ENCODE measurements at places on chromosomes 13 and 19. TPM values are rescaled to one million over a fixed set of nuclear protein-coding genes. Genes with fewer than 3 reads are reported as not detected.

DNA sequence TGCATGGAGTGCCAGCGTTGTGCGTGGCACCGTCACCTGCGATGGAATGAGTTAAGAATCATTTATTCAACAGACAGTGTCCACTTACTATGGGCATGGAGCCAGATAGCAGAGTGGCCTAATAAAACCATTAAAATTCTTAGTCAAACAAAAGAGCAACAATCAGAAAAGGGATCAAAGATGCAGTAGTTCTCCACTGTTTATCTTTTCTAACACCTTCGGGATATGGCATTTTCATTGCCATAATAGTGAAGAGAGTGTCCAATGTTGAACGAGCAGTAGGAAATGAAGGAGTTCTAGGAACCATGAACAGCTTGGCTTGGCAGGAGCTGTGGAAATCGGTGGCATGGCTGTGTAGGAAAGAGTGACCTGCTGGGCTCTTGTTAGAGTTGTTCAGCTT is 2.0 kb downstream of the TNFSF11 start:
- no peak overlapping the region for H3K27ac ChIP-seq
- H3K27me3 ChIP-seq, result peaks cover 42% of the 10 kb centered on the region
- no peak for DNase-seq
- no peak overlapping the region for H3K4me3 ChIP-seq
- H3K4me1 ChIP-seq, result no peaks in the 10 kb centered on the region
- peaks cover 3% of the 10 kb centered on the region for H3K36me3 ChIP-seq

GRCh38 chr19:1210227-1210538 is 4.6 kb downstream of the STK11 start:
- H3K36me3 ChIP-seq, result no peaks in the 10 kb centered on the region
- H3K27ac ChIP-seq, result no peak overlapping the region
- H3K27me3 ChIP-seq, result no peaks in the 10 kb centered on the region
- peaks cover 19% of the 10 kb centered on the region for H3K4me1 ChIP-seq

DNA sequence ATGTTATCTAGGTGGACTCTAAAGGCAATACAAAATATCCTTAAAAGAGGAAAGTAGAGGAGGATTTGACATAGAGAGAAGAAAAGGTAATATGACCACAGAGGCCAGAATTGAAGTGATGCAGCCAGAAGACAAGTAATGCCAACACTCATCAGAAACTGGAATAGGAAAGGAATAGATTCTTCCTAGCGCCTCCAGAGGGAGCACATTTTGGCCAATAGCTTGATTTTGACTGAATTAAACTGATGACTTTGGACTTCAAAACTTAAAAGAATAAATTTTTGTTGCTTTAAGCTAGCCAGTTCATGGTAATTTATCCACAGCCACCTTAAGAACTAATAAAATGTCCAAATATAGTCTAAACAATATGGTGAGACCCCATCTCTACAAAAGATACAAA is 1921.9 kb downstream of the OLFM4 start:
- H3K27me3 ChIP-seq, result no peaks in the 10 kb centered on the region
- no peak overlapping the region for H3K4me3 ChIP-seq
- H3K36me3 ChIP-seq, result no peaks in the 10 kb centered on the region
- peaks cover 10% of the 10 kb centered on the region for H3K4me1 ChIP-seq
- H3K27ac ChIP-seq, result no peak overlapping the region

DNA sequence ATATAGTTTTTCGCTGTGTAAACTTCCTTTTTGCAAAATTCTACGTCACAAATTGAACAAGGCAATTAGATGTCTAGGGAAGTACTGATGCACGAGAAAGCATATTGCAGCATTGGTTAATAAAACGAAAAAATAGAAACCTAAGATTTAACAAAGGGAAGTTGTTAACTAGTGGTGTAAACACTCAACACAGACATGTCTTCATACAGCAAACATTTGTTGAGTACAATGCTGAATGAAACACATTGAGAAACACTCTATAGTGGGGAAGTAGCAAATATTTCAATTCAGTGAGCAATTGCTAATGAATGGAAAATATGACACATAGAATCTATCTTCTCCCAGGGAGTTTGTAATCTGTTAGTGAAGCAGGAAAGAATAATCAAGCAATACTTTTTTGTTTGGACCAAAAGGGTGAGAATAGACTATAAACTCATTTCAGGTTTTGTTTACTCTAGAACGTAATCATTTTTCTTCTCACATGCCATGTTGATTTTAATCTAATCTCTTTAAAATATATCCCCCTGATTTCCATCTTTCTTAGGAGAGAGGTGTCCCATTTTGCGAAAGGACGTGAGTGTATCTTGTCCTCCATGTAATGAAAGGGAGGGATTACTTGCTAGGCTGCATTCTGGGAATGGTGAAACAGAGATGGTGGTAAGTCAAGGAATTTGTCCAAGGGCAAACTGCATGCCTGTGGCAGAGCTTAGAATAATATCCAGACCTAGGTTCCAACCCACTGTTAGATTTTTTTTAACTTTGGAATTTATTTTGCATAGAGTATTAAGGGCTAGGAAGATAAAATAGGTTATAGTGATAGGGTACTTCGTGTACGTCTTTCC is 1.7 kb upstream of the ANKRD10 start:
- peak overlapping the region; percentile 93 for H3K4me3 ChIP-seq
- DNase-seq, result no peak
- H3K27me3 ChIP-seq, result no peaks in the 10 kb centered on the region
- no peak overlapping the region for H3K27ac ChIP-seq
- peaks cover 26% of the 10 kb centered on the region for H3K4me1 ChIP-seq

DNA sequence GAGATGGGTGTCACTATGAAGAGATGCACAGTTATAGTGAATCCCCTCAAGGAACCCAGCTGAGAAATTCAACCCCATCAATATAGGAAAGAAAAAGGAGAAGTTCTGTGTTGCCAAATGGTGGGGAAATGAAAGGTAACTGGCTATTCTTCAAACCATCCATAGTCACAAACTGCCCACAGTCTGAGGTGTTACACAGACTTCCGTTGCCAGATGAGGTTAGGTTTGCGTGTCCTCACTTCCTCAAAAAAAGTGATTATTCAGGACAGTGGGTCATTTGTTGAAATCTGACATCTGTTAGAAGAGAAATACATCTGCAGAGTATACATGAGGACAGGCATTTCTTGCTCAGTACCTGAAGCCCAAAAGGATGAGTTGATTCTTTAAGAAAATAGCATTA is 9.0 kb downstream of the SIGLEC5 start:
- H3K27ac ChIP-seq, result no peak overlapping the region
- no peak for DNase-seq
- no peak overlapping the region for H3K4me3 ChIP-seq
- no peaks in the 10 kb centered on the region for H3K4me1 ChIP-seq
- no peaks in the 10 kb centered on the region for H3K36me3 ChIP-seq

DNA sequence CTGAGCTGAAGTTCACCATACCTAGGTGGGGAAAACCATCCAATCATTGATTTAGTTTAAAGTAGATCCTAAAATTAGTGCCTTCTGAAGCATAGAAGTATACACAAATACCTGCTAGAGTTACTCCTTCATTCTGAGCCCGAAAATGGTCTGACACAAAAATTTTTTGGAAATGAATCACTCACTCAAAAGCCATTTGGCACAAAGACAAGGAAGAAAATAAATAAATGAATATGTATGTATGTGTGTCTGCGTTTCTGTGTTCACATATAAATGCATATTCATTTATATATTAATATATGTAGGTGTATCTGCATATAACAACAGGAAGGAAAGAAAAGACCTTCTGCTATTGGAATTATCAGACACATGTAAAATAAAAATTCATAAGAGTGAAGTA is 614.4 kb upstream of the PCDH9 start:
- no peaks in the 10 kb centered on the region for H3K4me1 ChIP-seq
- no peaks in the 10 kb centered on the region for H3K36me3 ChIP-seq
- H3K27ac ChIP-seq, result no peak overlapping the region
- H3K27me3 ChIP-seq, result no peaks in the 10 kb centered on the region
- no peak overlapping the region for H3K4me3 ChIP-seq

GRCh38 chr19:4403005-4403761 is 743 bp downstream of the CHAF1A start:
- no peaks in the 10 kb centered on the region for H3K27me3 ChIP-seq
- H3K4me3 ChIP-seq, result peak overlapping the region; percentile 97
- H3K27ac ChIP-seq, result no peak overlapping the region
- peak; percentile 40 for DNase-seq

- H3K36me3 ChIP-seq, result no peaks in the 10 kb centered on the region
- H3K27me3 ChIP-seq, result no peaks in the 10 kb centered on the region
- H3K27ac ChIP-seq, result no peak overlapping the region
These were observed 26.1 kb downstream of the CRTC1 start for GRCh38 chr19:18709546-18709945.

- no peaks in the 10 kb centered on the region for H3K27me3 ChIP-seq
- H3K36me3 ChIP-seq, result no peaks in the 10 kb centered on the region
- no peak overlapping the region for H3K4me3 ChIP-seq
- no peaks in the 10 kb centered on the region for H3K4me1 ChIP-seq
- DNase-seq, result no peak
These were observed 21.3 kb downstream of the HCN2 start for GRCh38 chr19:610801-611480.

DNA sequence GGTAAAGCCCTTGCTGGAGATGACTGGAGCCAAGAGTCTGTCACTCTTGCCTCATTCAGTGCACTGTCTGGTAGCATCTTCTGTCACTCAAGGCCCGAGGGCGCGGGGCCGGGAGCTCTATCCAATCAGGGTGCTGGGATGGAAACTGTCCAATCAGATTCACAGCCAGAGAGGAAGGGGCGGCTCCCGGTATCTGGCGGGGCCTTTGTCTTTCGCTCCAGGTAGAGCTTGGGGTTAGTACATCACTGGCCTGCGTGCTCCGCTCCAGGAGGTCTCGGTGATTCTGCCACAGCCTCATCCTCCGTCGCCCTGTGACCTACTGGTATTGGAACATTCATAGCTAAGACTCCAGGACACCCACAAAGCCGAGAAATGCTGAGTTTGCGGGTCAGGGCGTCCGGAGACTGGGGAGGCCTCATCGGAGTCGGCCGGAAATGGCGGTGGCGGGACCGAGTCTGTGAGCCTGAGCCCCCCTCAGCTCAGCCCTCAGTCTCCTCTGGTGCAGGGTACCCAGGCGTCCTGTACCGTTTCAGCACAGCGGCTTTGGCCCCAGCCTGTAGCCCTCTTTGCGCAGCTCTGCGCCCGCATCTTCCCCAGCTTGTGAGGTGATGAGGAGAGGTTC is 20.6 kb upstream of the ZNF430 start:
- DNase-seq, result peak; percentile 92
- H3K27me3 ChIP-seq, result no peaks in the 10 kb centered on the region
- no peak overlapping the region for H3K27ac ChIP-seq
- H3K4me1 ChIP-seq, result no peaks in the 10 kb centered on the region

- H3K4me3 ChIP-seq, result no peak overlapping the region
- H3K27ac ChIP-seq, result no peak overlapping the region
- DNase-seq, result peak; percentile 80
- no peaks in the 10 kb centered on the region for H3K4me1 ChIP-seq
- no peaks in the 10 kb centered on the region for H3K36me3 ChIP-seq
- H3K27me3 ChIP-seq, result no peaks in the 10 kb centered on the region
These were observed 11.9 kb upstream of the PRKD2 start for GRCh38 chr19:46728693-46729339.

GRCh38 chr19:44602081-44602480 is 11.3 kb upstream of the IGSF23 start:
- DNase-seq, result no peak
- H3K27ac ChIP-seq, result no peak overlapping the region
- H3K36me3 ChIP-seq, result no peaks in the 10 kb centered on the region
- no peaks in the 10 kb centered on the region for H3K4me1 ChIP-seq
- H3K4me3 ChIP-seq, result no peak overlapping the region
- H3K27me3 ChIP-seq, result no peaks in the 10 kb centered on the region

GRCh38 chr19:10502524-10503001 is 593 bp downstream of the KEAP1 start:
- H3K27me3 ChIP-seq, result peaks cover 12% of the 10 kb centered on the region
- H3K4me1 ChIP-seq, result no peaks in the 10 kb centered on the region
- no peak overlapping the region for H3K27ac ChIP-seq

DNA sequence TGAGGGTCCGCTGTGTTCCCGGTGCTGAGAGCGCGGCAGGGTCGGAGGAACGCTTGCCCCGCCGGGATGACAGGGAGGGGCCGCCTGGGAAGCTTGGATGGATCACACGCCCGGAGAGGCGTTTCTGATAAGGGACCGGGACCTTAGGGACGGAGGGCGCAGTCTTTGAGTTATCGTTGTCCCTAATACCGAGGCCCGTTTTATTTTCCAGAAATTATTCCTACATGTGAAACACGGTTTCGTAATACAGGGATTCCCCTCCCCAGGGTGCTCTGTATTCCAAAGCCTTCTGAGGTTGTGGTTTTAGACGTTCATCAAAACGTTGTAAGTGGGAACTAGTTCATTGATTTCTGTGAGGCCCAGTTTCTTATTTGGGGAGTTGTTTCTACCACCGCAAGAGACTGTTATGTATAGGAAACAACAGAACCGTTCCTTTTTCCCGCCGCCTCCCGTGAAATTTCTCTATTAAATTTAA is 752 bp downstream of the PDCD5 start:
- H3K27me3 ChIP-seq, result peaks cover 31% of the 10 kb centered on the region
- peaks cover 3% of the 10 kb centered on the region for H3K36me3 ChIP-seq
- no peaks in the 10 kb centered on the region for H3K4me1 ChIP-seq
- H3K27ac ChIP-seq, result no peak overlapping the region
- DNase-seq, result peak; percentile 57

GRCh38 chr19:17448131-17448967 is at the start of gene TMEM221:
Gene TMEM221, minus strand, starts transcription at chr19:17448668. Its CDS starts 206 bp downstream, at chr19:17448462.
- no peaks in the 10 kb centered on the region for H3K4me1 ChIP-seq
- no peak within 1 kb of the TSS for H3K27ac ChIP-seq
- peaks cover 47% of the 10 kb centered on the region for H3K27me3 ChIP-seq
- no peaks in the 10 kb centered on the region for H3K36me3 ChIP-seq
- H3K4me3 ChIP-seq, result peak within 1 kb of the TSS; percentile 60
- peak; percentile 83 for DNase-seq

DNA sequence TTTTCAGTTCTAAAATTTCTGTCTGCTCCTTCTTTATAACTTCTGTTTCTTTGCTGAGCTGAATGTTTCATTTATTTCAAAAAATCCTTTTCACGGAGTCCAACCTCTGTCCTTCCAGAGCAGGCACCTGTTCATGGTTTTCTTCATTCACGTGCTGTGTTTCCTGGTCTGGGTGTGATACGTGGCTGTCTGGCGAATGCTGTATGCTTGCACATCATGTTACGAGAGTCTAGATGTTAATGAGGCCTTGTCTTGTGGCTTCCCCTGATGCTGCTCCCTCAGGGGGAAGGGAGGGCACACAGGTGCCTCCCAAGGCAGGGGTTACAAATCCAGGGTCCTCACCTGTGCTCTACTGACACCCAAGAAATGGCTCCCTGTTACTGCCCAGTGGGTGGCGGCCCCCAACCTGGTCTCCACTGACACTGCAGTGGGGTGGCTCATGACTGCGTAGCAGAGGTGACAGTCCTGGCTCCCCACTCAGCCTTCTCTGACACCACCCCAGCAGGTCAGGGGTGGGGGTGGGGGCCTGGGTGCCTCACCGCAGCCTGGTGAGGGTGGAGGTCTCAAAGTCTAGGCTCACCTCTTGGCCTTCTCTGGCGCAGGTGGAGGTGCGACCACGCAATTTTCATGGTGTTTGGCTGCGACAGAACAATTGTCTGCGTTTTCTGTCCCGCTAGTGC is 20.1 kb upstream of the RAB20 start:
- no peak for DNase-seq
- no peaks in the 10 kb centered on the region for H3K27me3 ChIP-seq
- H3K36me3 ChIP-seq, result no peaks in the 10 kb centered on the region
- H3K4me3 ChIP-seq, result no peak overlapping the region
- H3K4me1 ChIP-seq, result no peaks in the 10 kb centered on the region

GRCh38 chr13:68234274-68234673 is 1004.1 kb upstream of the PCDH9 start:
- no peak overlapping the region for H3K4me3 ChIP-seq
- peak; percentile 36 for DNase-seq
- no peaks in the 10 kb centered on the region for H3K27me3 ChIP-seq
- H3K4me1 ChIP-seq, result peaks cover 22% of the 10 kb centered on the region
- H3K27ac ChIP-seq, result no peak overlapping the region

The POLR1G gene
- 6.8 TPM for total RNA-seq

The ARHGEF18 gene
- total RNA-seq, result 13.6 TPM

The ZNF730 gene
- 59.2 TPM for total RNA-seq

The HOOK2 gene
- total RNA-seq, result 25.1 TPM

The B3GNT8 gene
- total RNA-seq, result not detected

The IZUMO2 gene
- total RNA-seq, result not detected

The ZNF525 gene
- total RNA-seq, result 18.0 TPM

All from neural progenitor cell (in vitro differentiated cells).